ENCODE measurements at places on chromosomes 6 and 20.
A peak's percentile ranks its signal among the peaks of the same experiment; 100 is the strongest.

DNA sequence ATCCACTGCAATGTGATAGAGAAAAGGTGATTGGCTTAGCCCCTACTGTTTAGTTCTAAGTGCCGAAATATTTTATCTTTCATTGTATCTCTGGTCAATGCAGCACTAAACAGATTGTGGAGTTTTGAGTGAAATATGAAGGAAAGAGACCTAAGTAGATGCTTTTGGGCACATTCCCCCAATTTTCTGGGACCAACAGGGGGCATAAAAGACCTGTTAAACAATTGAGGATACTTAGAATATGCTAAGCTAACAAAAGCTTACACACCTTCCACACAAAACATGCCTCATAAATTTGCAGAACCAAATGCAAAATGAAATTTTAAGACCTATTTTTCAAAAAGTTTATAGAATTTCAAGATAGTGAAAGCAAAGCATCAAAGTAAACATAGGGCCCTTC is 746.9 kb downstream of the TBC1D32 start:
- DNase-seq: no peak

DNA sequence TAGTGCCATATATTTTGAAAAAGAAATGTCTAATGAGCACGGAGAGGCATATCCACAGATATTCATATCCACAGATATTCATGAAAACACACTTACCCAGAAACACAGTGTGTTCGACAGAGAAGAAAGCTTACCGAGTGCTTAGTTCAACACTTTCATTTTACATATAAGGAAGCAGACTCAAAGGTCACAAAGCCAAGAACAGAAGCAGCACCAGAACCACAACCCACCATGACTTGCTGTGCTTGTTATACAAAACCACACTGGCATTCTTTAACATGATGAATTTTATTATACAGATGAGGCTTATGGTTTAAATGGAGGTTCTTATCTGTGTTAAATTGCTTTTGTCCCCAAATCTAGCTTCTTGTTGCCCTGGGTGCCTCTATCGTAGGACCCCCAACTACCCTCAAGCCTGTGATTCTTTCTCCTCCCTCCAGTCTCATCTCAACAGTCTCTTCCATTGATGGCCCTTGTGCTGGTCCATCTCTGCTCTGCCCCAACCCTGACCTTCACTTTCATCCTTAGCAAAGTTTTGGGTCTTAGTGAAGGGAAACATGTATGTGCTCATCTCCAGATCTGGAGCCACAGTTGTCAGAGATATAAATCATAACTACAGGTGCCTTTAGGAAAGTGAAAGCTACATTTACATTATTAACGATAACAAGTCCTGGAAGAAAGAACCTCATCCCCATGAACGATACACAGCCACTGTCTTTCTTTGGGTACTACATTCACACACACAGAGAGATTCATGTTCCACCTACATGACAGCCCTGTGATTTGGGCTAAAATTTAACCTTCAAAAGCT is 40.0 kb downstream of the SF3B5 start:
- DNase-seq: no peak

GRCh38 chr6:38153076-38153797 is 333.7 kb downstream of the ZFAND3 start:
- no peak for DNase-seq

DNA sequence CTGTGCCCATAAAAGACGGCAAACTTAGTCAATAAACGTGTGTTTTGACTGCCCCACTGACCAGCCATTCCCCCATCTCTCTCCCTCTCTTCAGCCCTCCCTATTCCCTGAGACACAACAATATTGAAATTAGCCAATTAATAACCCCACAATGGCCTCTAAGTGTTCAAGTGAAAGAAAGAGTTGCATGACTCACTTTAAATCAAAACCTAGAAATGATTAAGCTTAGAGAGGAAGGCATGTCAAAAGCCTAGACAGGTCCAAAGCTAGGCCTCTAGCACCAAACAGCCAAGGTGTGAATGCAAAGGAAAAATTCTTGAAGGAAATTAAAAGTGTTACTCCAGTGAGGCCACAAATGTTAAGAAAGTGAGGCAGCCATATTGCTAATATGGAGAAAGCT is 261.6 kb upstream of the TBX18 start:
- no peak for DNase-seq

DNA sequence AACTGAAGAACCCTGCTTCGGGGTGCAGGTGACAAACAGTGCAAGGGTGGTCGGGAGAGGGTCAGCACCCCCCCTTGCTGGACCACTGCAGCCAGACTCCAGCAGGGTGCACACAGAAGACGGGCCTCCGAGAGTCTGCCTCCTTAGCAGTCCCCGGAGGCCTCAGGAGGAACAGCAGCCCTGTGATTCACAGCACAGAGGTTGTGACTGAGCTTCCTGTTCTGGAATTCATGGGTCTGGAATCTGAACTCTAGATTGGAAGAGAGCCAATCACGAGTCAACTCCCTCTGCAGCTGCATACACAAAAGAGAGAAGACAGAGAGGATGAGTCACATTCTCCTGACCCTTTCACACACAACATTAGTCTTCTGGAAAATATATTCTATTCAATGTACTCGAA is 249.0 kb upstream of the OPRM1 start:
- peak; percentile 10 for DNase-seq

DNA sequence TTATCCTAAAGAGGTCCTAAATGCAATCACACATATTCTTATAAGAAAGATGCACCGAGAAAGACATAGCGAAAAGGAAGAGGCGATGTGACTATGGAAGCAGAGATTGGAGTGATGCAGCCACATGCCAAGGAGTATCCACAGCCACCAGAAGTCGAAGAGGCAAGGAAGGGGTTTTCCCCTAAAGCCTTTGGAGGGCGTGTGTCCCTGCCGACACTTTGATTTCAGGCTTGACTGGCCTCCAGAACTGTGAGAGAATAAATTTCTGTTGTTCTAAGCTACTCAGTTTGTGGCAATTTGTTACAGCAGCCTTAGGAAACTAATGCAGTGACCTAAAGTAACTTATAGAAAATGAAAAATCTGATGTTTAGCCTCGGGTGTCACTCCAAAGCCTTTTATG is 179.5 kb upstream of the CITED2 start:
- DNase-seq: no peak

GRCh38 chr20:44772636-44773035 is 27.0 kb downstream of the KCNK15 start:
- DNase-seq: no peak

GRCh38 chr6:161218222-161218621 is 55.6 kb downstream of the AGPAT4 start:
- no peak for DNase-seq

DNA sequence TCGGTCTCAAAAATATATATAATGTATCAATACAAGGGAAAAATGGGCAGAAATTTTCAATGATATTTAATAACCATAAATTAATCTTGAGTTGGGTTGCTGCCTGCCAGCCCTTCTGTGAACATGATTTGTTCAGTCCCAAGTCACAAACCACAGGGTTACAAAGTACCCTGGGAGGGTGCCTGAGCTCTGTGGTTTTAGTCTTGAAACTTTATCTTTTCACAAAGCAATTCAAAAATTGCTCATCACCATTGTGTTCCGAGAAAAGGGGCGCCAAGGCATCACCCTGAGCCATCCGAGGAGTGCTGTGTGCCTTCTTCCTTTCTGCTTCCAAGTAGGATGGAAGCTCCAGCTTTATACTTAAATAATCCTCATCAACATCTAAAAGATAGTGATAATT is 141.6 kb upstream of the AKAP12 start:
- no peak for DNase-seq

- no peak for DNase-seq
Observed at GRCh38 chr6:149729824-149730223, 11.9 kb upstream of the LATS1 start.

DNA sequence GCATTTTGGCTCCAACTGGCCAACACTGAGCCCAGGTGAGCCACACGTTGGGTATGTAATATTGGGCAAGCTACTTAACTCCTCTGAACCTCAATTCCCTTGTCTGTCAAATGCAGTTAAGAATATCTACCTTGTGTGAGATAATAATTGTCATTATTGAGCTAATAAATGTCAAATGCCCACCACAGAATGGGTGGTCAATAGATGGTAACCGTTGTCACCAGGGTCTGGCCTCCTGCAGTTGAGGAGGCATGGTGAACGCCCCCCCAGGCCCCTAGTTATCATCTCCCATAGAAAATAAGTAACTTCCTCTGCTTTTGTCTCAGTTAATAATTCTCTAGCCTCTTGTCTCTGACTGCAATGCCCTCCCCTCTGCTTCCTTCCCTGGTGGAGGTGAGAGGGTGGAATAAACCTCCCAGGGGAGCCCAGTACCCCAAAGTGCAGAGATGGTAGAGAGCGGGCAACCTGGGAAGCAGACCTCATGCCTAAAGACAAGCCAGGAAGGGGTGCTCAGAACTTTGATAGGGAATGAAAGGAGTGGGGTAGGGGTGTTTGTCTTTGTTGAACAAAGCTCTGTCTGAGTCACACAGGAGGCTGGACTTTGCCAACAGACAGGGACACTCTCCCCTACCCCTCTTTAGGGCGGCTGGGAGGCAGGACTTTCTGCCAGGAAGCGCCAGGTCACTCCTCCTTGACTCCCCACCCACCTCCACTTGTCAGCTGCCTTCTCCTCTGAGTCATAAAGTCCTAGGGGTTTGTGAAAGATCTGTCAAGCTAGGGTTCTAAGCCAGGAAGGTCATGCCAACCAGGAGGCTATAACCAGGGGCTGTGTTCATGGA is 1.3 kb upstream of the UNC5CL start:
- no peak for DNase-seq

DNA sequence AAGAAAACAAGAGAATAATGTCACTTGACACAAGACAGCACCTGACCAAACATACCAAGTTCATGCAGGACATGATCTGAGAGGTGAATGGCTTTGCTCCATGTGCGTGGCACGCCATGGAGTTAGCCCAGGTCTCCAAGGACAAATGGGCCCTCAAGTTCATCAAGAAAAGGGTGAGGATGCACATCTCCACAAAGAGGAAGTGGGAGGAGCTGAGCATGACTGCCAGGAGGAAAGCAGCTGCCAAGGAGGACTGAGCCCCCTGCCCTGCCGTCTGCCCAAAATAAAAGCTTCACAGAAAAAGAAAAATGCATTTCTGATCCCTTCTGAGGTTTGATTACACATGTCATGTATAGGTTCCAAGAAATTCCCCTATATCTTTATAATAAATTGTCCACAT is 82.0 kb upstream of the TSHZ2 start:
- DNase-seq: no peak
